NCI-H1417 treated with DMSO at 0.1 percent for 48 hours (cell line): ENCODE measurements at places on chromosomes 1 and 21.
A peak's percentile ranks its signal among the peaks of the same experiment; 100 is the strongest.

DNA sequence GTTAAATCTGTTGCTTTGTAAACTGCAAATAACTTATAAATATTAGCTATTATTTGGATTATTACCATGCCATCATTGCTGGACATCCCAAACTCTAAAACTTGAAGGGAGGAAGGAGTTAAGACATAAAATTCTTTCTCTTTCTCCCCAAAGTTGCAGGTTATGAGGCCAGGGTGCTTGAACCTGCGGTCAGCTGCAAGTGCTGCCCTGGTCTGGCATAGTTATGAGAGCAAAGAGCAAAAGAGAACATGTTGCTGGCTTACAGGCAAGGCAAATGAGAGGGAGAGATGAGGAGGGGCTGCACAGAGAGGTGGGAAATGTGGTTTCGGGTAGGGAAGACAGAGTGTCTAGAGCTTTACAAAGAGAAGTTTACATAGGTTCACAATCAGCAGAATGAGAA is 30.8 kb downstream of the GADD45A start:
- no peak for DNase-seq

DNA sequence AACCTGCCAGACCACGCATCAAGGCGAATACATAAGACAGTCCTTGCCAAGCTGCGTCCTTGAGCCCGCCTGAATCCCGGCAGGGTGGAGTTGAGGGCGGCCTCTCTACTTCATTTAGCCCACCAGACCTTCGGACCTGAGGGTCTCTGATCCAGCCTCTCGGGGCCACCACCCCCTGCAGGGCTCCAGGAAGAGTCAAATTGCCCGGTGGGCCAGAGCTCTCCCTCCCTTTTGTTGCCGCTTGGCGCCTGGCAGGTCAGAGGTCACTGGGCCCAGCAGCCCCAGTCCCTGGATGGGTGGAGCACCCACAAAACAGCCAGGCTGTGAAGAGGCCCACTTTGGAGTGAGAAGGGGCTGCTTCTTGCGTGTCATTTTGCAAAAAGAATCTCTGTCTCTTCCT is 9.0 kb downstream of the GNG4 start:
- no peak for DNase-seq

- DNase-seq, result no peak
These were observed 31.1 kb downstream of the AK4 start for GRCh38 chr1:65179148-65179547.

DNA sequence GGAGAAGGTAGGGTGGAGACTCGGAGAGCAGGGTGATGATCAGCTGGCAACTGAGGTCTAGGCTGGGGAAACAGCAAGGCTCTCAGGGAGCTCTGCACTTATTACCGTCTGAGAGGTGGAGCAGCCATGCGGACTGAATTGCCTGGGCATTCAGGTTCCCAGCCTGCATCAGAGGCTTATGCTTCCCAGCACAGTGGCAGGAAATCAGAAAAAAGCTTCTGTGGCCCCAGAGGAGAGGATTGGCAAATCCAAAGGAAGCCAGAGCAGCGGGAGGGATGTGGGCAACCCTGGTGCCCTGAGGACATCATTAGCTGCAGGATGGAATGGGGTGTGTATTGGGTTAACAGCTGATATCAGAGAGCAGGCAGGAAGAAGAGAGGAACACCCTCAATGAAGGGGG is 374.1 kb upstream of the POU3F1 start:
- no peak for DNase-seq

DNA sequence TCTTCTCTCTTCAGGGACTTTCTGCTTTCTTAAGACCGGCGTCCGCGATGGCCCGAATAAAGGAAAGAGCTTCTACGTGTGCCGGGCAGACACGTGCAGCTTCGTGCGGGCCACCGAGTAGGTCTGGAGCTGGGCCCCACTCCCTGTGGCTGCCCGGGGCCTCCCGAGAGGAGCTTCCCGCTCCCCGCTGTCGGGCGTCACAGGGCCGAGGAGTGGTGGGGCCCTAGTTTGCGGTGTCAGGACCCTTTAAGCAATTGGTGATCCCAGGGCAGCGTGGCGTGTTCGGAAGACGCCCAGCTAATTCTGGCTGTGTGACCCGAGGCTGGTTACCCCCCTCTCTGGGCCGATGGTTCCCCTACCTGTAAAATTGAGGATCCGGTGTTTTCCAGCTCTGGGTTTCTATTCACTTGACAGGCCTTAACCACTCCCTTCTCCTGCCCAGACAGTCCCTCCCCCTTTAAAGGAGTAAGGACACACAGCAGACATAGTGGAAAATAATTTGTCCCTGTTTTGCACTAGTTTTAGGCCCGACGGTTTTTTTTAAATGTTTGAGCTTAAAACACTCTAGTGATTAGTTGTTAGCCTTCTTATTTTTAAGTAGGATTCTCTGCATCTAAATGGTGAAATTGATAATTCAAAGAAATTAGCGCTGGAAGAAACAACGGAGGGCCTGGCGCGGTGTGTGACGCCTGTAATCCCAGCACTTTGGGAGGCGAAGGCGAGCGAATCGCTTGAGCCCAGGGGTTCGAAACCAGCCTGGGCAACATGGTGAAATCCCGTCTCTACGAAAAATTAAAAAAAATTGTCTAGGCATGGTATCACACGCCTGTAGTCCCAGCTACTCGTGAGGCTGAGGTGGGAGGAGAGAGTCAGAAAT is 553 bp downstream of the TTF2 start:
- DNase-seq, result no peak

DNA sequence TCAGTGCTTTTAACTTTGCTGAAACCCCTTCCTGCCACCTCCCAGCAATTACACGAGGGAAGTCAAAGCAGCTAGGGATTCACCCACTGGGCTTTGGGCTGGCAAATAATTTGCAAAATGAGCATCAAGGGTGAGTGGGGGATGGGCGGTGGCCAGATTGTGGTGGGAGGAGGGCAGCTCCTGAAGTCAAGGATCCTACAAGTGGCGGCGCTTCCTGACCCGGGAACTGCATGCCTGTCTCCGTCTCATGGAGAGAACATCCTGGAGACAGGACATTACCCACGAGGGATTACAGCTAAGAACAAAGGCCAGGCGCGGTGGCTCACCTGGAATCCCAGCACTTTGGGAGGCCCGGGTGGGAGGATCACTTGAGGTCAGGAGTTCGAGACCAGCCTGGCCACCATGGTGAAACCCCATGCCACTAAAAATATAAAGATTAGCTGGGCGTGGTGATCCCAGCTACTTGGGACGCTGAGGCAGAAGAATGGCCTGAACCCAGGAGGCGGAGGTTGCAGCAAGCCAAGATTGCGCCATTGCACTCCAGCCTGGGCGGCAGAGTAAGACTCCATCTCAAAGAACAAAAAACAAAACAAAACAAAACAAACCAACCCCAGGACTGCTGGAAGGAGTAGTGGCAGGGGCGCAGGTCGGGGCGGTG is 12.9 kb downstream of the TTC34 start:
- no peak for DNase-seq

DNA sequence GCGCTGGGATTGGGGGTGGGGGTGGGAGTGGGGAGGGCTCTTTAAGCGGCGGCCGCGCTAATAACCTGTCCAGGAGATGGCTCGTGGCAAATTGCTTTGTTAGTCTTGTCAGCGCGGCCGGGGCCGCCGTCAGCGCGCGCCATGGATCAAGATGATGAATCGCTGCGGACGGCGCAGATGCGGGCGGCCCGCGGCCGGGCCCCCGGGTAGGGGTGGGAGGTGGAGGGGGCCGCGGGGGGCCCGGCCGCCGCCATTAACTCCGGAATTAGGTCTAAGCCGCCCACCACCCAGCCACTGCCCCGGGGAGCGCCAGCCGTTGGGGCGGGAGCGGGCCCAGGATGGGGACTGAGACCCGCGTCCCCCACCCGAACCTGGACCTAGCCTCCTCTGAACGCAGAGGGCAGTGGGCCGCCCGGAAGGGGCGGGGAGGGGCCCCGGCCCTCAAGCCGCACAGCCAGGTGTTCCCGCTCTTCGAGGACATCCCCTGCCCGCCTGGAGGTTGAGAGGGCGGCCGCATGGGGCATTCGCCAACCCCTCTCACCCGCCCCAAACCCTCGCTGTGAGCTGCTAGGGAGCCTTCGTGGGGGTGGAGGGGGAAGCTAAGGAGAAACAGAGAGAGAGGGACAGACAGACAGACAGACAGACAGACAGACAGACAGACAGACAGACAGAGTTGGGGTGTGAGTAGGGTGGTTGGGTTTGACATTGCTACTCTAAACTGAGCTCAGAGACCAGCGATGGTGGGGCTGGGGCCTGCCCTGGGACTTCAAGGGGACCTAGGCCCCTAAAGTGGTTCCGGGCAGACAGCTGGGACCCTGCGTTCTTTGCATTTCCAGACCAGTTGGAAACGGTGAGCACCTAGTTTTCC is 3.8 kb upstream of the DMBX1 start:
- DNase-seq, result no peak

DNA sequence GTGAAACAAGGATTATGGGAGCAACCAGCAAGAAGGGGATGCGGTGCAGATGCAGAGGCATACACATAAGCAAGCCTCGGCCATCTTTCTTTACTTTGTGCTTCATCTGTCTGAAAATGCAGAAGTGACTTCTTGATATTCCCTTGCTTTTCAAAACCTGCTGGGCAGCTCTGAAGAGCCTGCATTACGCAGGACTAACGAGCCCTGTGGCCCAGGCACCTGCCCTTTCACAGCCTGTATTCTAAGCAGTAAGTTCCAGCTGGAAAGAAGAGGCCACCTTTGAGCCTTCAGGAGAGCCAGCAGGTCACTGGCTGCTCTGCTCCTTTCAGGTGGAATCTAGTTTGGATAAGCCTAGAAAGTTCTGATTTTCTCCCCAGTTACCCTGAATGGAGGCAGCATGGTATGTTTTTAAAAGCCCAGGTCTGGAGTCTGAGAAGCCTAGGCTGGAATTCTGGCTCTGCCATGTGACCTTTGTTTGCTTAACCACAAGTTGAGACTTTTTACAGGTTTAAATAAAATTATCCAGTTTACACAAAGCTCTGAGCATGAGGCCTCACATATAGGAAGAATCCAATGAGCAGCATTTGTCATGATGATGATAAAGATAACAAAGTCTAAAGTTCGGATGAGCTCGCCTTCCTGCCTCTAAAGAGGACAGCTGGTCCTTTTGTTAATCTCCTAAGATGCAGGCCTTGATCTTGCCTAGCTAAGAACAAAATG is 122.9 kb downstream of the UBR4 start:
- DNase-seq, result no peak

DNA sequence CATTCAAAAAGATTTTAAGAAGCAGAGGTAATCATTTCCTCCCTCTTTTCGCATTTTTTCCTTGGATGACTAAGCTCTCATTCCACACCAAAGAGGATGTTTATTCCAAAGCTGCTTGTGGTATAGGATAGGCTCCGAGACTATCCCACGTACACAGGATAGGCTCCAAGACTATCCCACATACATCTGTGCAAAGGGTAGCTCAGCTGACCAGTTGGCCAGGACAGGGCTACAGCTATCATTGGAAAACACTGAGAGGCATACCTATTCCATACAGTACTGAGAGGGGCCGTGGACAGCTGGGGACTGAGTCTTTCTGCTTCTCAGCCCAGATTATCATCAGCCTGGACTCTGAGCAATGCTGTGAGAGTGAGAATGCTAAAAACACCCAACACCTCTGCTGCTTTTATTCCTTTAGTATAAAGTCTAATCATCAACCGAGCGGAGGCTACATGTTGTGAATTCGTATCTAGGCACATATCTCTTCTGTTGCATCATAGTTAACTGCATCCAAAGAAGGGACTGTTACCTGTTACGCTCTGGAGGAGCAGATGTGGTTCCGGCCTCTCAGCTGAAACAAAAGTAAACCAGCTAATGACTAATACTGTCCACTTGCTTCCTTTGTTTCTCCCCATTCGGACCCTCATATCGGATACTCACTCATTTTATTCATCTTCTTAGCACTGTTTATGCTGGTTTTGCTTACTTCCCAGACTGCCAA is 141.0 kb downstream of the TNFSF18 start:
- DNase-seq, result no peak

DNA sequence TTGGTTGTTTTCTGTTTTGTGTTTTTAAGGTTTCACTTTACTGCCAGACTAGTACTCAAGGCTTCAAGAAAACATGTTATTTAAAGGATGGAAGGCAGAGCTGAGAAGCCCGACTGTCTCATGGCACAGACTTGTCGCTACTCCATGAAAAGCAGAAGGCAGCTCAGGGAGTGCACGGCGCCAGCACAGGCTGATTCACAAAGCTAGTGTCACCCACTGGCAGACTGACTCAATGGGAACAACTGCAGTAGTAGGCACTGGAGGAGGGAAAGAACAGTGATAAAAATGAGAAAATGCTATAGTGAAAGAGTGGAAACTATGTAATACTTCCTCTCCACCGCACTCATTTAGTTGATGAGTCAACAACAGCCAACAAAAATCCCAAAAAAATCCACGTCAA is 14.7 kb downstream of the HSF2BP start:
- no peak for DNase-seq

DNA sequence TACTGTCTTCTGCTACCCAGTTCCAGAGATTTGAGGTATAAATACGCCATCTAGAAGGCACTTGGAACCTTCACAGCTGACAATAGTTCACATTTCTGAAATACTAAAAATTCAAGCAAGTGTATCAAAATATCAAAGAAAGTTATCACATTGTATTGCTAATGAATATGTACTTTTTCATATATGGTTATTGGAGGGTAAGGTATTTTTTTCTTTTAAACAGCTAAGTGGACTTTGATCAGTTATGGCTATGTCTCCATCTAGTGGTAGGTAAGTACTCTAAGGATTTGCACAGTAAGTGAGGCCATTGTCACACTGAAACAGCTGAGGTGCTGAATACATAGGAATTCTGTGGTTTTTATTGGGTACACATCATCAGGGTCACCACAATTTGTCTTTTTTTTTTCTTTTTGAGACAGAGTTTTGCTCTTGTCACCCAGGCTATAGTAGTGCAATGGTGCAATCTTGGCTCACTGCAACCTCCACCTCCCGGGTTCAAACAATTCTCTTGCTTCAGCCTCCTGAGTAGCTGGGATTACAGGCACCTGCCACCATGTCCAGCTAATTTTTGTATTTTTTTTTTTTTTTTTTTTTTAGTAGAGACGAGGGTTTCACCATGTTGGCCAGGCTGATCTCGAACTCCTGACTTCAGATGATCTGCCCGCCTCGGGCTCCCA is 49.1 kb upstream of the CR2 start:
- DNase-seq, result peak; percentile 61

DNA sequence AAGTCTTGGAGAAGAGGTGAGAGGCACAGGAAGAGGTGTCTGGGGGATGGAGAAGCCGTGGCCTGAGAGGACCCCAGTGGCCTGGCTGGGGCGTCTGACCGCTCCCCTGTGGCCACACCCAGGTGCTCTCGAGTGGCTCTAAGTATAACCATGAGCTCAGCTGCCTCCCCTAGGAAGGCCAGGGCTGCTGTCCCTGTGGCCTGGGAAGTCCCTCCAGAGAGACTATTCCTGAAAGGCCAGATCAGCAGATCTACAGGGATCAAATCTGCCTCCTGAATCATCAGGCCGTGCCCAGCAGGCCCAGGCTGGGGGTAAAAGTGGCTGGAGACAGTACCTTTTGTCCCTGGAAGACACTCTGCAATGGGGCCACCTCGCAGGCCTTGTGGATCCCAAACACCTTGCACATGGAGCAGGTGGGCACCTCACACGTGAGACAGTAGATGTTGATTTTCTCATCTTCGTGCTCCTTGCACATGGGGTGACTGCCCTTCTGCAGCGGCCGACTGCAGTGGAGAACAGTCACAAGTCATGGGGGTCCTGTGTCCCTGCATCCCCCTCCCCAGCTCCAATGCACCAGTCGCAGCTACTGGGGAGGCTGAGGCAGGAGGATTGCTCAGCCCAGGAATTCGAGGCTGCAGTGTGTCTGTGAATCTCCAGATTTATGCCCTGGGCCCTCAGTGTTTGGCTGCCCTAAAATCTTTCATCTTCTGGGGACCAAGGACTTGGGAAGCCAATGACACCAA is 6.4 kb downstream of the TRIM63 start:
- no peak for DNase-seq

GRCh38 chr1:239368436-239369109 is 17.8 kb upstream of the CHRM3 start:
- no peak for DNase-seq
